ENCODE measurements at places on chromosomes 6 and 20.

GRCh38 chr20:19881080-19881840, 123.2 kb downstream of the RIN2 start:
- DNase-seq: no peak

DNA sequence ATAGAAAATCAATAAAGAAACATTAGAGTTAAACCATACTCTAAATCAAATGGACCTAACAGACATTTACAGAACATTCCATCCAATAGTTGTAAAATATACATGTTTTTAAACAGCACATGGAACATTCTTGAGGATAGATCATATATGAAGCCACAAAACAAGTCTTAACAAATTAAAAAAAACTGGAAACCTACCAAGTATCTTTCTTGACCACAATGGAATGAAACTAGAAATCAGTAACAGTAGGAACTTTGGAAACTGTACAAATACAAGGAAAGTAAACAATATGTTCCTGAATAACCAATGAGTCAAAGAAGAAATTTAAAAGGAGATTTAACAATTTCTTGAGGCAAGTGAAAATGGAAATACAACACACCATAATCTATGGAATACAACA, 91.2 kb upstream of the GLP1R start:
- DNase-seq: no peak

GRCh38 chr6:118528129-118528528, 20.0 kb upstream of the PLN start:
- DNase-seq: no peak

DNA sequence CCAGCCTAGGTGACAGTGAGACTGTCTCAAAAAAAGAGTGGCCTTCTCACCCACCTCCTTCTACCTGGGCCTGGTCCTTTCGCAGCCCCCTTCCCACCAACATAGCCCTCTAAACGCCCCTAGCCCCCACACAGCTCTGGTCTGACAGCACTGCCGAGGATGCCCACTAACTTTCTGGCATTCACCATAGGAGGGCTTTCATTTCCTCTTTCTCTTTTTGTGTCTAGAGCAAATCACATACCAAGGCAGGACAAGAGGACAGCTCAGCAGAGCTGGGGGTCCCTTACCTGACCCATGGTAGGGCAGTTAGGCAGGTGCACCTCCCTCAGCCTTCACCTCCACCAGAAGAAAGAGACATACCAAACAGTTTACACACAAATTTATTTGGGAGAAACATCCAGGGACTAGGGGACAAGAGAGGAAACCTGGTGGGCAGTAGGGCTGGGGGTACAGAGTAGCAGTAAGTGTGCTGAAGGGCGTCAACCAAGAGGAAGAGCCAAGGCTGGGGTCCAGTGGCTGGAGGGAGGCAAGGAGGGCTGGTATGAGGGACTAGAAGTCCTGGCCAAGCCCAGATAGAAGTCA, 4.5 kb downstream of the LY6G5C start:
- DNase-seq: no peak

DNA sequence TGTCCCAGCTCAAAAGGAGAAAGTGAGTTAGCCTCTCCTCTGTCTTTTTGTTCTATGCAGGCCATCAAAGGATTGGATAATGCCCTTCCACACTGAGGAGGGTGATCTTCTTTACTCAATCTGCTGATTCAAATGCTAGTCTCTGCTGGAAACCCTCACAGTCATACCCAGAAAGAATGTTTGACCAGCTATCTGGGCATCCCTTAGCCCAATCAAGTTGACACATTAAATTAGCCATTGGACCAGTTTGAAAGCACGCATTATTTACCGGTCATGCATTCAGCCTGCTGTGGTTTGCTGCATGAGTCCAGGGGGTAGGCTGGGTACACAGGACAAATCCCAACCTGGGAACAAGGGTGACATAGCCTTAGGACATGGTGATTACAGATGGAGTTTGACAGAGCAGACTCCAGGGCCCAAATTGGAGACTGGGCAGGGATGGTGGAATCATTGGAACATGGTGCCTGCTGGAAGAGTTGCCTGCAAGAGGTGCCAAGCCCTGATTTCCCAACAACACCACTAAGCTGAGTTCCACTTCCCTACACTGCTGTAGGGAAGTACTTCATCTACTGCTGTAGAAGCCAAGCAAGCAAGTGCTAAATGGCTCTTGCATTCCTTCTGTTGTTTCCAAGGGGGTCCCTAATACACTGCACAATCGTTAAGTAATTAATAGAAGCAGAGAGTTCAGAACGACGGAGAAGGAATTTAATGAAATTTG, 87.7 kb downstream of the RNF182 start:
- DNase-seq: no peak

GRCh38 chr6:166584853-166585429, 1.5 kb downstream of the RAMACL start:
- DNase-seq: no peak

- no peak for DNase-seq
Measured at GRCh38 chr6:67535946-67536345, 1099.1 kb upstream of the ADGRB3 start.

DNA sequence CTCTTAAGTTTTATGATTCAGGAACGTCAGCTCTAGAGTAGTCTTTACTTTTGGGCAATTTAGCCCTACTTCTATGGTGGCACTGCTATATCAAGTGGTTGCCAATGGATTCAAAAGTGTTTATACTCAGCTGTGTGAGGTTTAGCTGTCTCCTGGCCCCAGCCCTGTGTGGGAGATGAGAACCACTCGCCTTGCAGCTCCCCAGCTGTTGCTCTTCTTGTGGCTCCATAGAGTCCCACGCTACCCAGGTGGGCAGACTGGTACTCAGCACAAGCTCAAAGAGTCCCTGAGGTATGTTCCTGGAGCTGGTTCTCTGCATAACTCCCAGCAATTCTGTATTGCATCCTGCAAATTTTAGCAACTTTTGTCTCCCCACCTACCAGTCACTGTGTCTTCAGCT, 59.6 kb downstream of the C6orf118 start:
- no peak for DNase-seq

DNA sequence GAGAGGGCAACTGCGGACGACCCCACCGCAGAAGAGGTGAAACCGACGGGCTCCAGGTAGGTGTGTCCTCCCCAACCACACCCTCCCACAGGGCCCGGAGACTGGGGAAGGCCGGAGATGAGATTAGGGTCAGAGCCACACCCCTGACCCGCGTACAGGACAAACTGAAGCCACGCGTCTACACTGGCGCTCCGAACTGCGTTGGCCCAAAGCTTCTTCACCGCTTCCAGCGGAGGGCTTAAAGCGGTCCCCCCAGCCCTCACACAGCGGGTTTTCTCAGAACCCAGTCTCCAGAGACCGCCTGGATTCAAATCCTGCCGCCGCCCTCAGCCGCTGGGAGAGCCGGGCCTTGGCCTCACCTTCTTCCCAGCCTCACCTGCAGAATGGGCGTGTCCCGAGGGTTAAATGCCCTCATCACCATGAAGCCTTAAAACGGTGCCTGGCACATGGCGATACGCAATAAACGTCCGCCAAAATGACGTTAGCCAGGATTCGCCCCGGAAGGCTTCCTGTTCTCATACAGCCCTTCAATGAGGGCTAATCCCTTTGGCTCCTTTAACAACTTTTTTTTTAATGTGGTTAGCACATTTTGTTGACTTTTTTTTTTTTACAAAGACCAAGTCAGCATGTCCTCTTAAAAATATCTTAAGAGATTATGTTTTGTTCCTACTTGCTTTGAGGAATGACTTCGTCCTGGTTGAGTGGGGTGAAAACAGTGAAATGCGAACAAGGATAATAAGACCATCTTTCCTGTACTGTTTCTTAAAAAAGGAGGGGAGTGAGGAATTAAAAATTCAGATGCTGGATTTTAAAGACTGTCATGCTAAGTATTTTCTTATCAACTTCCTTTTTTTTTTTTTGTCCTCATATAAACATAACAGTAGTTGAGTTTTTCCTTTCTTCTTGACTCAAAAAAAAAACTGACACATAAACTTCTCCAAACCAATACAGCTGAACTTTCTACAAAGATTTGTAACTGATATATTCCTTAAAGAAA, 15.1 kb upstream of the ZNF217 start:
- no peak for DNase-seq

DNA sequence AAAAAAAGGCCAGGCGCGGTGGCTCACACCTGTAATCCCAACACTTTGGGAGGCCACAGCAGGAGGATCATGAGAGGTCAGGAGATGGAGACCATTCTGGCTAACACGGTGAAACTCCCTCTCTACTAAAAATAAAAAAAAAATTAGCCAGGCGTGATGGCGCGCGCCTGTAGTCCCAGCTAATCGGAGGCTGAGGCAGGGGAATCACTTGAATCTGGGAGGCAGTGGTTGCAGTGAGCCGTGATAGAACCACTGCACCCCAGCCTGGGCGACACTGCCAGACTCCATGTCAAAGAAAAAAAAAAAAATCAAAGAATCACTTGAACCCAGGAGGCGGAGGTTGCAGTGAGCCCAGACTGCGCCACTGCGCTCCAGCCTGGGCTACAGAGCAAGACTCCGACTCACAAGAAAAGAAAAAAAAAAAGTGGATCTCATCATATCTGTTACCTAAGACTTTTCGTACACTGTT, 4.2 kb downstream of the RBM39 start:
- DNase-seq: no peak

Data from activated T-helper 1 cell treated with Interleukin-2 at 50 U/mL for 16 hours (primary cell).